ENCODE measurements at places on chromosomes 11 and 22.
A peak's percentile ranks its signal among the peaks of the same experiment; 100 is the strongest.

- no peak for DNase-seq
These were observed 48.1 kb downstream of the TECTA start for GRCh38 chr11:121149116-121149515.

- no peak for DNase-seq
These were observed 40.5 kb downstream of the LARGE1 start for GRCh38 chr22:33879796-33880195.

- DNase-seq, result peak; percentile 44
These were observed 2.4 kb downstream of the MPST start for GRCh38 chr22:37021710-37022482.

DNA sequence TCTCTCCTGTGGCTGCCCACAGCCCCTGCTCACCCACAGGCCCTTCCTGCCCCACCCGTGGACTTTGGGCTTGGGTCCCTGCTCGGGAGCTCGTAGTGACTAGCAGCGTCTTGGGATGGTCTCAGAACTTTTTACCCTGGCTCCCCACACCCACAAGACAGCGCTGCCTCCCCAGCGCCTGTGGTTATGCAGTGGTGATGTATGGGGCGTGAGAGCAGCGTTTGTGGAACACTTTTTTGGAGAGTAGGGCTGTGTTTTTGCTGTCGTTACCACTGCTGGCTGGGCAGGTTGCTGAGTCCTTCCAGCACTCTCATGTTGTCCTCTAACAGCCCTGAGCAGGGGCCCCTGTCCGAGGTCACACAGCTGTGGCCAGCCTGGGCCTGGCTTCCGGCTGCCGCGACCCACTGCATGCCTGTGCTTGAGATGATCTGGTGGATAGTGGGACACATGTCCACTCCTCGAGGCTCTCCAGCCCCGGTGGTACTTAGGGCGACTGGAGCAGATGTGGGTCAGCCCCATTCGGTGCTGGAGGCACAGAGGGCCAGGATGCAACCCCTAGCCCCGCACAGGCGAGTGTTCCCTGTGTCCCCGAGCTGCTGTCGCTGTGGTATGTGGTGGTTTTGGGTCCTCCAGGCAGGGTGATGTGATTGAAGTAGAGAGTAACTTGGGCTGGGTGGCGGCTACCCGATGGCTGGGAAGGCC lies 7.1 kb upstream of the GRAMD4 start:
- no peak for DNase-seq

DNA sequence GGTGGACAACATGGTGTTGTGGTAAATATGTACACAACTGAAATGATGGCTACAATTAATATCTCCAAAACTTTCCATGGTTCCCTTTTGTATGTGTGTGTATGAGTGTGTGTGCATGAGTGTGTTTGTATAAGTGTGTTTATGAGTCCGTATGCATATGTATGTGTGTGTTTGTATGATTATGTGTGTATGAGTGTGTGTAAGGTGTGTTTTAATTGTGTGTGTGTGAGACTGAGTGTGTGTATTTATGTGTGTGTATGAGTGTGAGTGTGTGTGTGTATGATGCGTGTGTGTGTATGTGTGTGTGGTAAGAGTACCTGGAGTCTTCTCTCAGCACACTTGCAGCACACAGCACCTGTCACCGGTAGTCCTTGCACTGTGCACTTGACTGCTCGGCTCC lies 7.8 kb downstream of the KRTAP5-9 start:
- no peak for DNase-seq

DNA sequence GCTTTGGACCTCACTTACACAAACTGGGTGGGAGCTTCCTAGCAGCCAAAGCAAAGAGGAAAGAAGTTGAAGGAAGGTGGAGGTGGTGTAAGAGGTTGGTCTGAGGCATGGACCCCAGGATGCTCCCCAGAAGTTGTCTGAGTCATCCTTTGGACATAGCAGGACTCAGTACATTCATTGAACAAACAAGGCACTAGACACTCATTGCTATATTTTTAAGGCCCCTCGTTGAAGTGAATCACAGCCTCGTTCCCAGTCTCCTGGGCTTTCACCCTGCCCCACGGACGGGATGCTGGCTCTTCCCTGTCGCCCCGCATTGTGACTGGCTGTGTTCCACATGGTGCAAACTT lies 95.9 kb upstream of the FGF3 start:
- no peak for DNase-seq

- no peak for DNase-seq
These were observed 4.0 kb upstream of the C22orf31 start for GRCh38 chr22:29065468-29066190.

DNA sequence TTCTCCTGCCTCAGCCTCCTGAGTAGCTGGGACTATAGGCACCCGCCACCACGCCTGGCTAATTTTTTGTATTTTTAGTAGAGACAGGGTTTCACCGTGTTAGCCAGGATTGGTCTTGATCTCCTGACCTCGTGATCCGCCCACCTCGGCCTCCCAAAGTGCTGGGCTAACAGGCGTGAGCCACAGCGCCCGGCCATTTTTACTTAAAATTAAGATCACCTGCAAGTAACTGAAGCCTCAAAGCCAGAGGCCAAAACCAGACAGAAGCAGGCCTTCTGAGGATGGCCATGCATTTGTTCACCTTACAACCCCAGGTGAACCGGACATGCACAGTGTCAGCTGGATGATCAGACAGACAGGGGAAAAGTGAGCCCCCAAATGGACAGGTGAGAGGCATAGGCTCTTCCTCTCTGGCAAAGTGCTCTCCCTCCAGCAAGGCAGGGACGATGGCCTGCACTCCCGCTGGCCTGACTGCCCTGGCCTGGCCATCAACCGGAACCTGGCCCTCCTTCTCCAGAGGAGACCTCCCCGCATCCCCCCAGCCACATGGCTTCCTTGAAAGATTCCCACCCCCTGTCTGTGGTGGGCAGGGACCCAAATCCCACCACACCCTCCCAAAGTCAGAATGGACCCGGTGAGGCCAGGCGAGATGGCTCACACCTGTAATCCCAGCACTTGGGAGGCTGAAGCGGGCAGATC lies 25.9 kb downstream of the APOBEC3H start:
- no peak for DNase-seq

DNA sequence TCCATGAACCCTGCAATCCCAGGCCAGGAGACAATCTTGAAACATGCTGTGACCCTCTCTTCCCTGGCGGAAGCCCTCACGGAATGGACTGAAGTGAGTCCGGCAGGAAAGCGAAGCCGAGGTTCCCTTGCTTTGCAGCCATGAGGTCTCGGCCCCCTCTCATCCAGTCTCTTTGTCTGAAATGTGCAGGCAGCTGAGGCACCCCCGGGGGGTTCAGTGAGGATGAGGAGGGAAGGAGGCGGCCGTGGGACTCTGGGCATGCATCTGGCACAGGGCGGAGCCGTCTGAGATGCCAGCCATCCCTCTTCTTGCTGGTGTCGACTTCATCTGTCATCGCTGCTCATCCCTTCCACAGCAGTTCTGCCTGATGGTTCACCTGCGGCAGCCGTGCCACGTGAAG lies 1485.7 kb downstream of the BRD1 start:
- no peak for DNase-seq

- no peak for DNase-seq
These were observed 848.7 kb downstream of the OPCML start for GRCh38 chr11:132683602-132684001.

- DNase-seq, result no peak
These were observed 128.0 kb downstream of the TENM4 start for GRCh38 chr11:79312617-79313529.

DNA sequence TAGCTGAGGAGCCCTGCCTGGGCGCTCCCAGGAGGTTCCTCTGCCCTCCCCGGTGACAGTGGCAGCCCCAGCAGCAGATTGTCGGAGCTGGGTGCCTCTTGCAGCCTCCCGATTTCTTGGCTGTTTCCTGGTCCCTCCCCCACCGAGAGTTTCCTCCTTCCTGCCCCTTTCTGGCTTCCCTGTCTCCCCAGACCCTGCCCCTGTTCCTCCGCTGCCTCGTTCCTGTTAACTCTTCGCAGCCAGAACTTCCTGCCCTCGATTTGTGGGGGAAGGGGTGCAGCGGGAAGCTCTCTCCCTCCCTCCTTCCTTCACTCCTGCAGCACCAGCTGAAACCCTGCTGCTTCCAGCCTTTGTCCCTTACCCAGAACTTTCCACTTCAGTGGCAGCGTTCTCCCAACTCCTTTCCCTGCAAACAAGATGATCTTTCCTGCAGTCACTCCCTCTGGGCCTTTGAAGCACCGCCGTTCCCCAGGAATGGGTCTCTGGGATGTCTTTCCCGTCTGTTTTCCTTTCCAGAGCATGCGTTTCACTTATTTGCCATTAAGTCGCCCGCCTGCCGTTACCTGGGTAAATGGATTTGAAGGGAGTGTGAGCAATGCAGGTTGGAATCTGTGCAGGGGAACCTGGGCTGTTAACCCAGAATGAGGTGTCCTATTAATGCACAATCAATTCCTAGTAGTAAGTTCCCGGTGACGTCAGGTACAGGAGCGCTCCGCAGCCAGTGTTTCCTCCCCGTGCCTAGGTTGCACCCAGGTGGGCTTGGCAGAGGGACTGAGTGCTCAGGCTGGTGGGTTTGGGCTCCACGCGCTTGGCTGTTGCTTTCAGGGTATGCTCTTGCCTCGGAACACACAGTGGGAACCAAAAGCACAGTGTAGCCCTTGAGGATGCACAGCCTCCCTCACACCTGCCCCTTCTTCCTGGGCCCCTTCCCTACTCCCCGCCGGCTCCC lies 4.3 kb downstream of the GRK2 start:
- no peak for DNase-seq

DNA sequence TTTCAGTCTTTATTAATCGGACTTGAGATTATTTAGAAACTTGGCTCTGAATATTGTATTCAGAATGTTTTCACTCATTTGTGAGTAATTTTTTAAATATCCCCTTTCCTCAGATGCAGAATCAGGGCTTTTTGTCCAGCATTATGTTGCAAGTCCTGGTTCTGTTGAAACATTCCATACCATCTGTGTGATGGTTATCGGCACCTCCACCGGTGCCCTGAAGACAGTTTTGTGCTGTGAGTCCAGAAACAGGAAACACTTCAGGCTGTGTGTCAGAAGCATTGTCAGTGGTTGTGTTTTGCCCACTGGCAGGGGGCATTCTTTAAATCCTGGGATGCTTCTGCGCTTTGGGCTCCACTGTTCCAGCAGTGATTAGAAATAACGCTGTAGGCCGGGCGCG lies 20.4 kb downstream of the CDPF1 start:
- no peak for DNase-seq

DNA sequence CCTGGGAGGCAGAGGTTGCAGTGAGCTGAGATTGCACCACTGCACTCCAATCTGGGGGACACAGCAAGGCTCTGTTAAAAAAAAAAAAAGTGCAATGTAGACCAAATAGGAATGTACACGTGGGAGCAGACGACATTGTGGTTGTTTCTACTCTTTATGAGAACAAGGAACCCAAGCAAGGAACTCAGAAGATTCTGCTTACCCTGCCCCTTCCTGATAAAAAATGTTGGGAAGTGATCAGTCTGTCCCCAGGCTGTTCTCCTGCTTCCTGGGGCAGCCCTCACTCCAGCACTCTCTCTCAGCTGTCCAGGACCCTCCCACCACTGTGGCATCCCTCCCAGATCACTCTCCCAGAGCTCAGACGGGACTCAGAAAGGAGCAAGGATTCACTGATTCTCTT lies 31.8 kb downstream of the SLCO2B1 start:
- no peak for DNase-seq

- no peak for DNase-seq
These were observed 23.1 kb downstream of the OR2AT4 start for GRCh38 chr11:75073459-75074190.

GRCh38 chr11:92861634-92862033 lies 107.8 kb upstream of the MTNR1B start:
- DNase-seq, result no peak

DNA sequence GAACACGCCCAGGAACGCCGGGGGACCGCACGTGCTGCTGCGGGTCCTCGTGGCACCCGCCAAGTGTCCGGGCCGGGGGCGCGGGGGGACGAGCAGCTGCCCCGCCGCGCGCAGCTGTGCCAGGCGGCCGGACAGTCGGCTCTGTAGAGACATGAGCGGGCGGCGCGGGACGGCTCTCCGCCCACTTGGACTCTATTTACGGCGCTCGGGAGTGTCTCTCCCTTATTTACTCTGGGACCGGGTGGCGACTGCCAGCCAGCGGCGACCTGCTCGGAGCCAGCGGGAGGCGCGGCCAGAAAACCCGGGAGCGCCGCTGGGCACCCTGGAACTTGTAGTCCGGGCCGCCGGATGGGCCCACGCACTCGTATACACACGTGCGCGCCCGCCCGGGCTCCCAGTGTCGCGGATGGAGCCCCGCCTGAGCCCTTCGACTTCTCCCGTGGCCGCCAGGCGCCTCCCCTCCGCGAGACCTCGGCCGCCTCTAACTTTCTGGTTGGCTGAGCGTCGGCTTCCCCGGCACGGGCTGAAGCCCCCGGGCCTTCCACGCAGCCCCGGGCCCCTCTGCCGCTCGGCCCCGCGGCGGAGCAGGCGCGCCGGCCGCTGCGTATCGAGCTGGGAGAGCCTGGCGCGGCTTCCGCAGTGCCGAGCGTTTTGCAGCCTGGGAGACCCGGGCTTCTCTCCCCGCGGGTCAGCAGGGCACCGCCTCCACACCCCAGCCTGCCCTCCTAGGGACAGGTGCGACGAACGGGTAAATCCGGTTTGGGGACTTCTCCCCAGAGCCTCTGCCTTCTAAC lies at the start of gene MACROD1:
MACROD1 (minus strand) TSS at position 272 of the 794 bp plus-strand sequence; CDS start at position 153, 119 bp downstream.
- peak; percentile 65 for DNase-seq

DNA sequence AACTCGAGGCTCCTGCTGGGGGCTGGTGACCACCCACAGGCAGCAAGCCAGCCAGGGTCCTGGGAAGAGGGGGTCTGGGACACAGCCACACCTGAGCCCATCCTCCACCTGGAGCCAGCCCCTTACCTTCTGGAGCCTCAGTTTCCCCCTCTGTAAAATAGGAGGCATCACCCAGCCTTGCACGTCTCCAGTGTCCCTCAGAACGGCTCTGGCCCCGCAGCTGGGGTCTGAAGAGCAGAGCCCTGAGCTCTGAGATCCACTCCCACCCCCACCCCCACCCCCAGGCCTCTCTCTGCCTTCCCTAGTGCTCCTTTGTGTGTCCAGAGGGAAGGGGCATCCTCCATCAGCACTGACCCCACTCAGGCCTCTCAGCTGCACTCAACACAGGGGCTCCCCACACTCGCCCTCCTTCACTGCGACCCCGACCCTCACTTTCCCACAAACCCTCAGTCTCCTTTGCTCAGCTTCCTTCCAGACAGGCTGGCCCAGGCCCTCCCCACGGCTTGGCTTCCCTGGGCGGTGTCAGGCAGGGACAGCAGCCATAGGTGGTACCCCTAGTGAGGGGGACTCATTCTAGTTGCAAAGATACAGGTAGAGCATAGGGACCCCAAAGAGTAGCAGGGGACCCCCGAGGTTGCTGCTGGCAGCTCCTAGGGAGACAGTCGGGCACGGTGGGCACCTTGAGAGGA lies 33.3 kb upstream of the KCNQ1OT1 start:
- no peak for DNase-seq

Data from T follicular helper cell (primary cell).